Hindlimb muscle (tissue), 1 donor: ENCODE measurements at places on chromosomes 2 and 18. TPM values are rescaled to one million over a fixed set of nuclear protein-coding genes. Genes with fewer than 3 reads are reported as not detected.

GRCh38 chr2:198615972-198616371, 811.6 kb downstream of the PLCL1 start:
- DNase-seq = no peak

- no peak for DNase-seq
These were observed 1.7 kb downstream of the KYNU start for GRCh38 chr2:142879151-142879550.

Gene ACTG2
- polyA plus RNA-seq = 5.3 TPM

Gene CFAP210
- polyA plus RNA-seq = not detected
